ENCODE measurements at places on chromosomes 12 and 14. TPM values are rescaled to one million over a fixed set of nuclear protein-coding genes. Genes with fewer than 3 reads are reported as not detected.

INHBE gene
- 3.5 TPM for total RNA-seq

SLC6A15 gene
- total RNA-seq: 7.2 TPM

DEGS2 gene
- not detected for total RNA-seq

COCH gene
- total RNA-seq: not detected

SMARCC2 gene
- total RNA-seq: 30.7 TPM

SPTSSA gene
- 8.9 TPM for total RNA-seq

SLCO1B1 gene
- not detected for total RNA-seq

GPR135 gene
- total RNA-seq: 0.29 TPM

FOXG1 gene
- not detected for total RNA-seq

KRT2 gene
- not detected for total RNA-seq

CHPT1 gene
- 45.5 TPM for total RNA-seq

ASB8 gene
- total RNA-seq: 38.9 TPM

NEUROD4 gene
- total RNA-seq: not detected

DAAM1 gene
- 4.6 TPM for total RNA-seq

LRRC43 gene
- total RNA-seq: 11.5 TPM

KCNK13 gene
- not detected for total RNA-seq

EXOC3L4 gene
- not detected for total RNA-seq

A2ML1 gene
- total RNA-seq: not detected

PRIMA1 gene
- total RNA-seq: not detected

BIN2 gene
- not detected for total RNA-seq

RAD9B gene
- not detected for total RNA-seq

SLCO1C1 gene
- not detected for total RNA-seq

G2E3 gene
- 7.2 TPM for total RNA-seq

NRL gene
- total RNA-seq: 0.29 TPM

LRRC74A gene
- total RNA-seq: not detected

LRRC9 gene
- not detected for total RNA-seq

DPY19L2 gene
- total RNA-seq: 1.4 TPM

GLI1 gene
- 1.4 TPM for total RNA-seq

ACOT6 gene
- total RNA-seq: not detected

METTL1 gene
- total RNA-seq: 19.0 TPM

HPD gene
- total RNA-seq: 2.8 TPM

SIX6 gene
- not detected for total RNA-seq

KRT79 gene
- total RNA-seq: not detected

MDGA2 gene
- total RNA-seq: not detected

ANKRD33 gene
- not detected for total RNA-seq

RPL10L gene
- total RNA-seq: not detected

IQSEC3 gene
- not detected for total RNA-seq

SLC2A13 gene
- total RNA-seq: 7.8 TPM

TRHDE gene
- total RNA-seq: 22.0 TPM

All from myometrial cell (primary cell).